AML-193 (cell line): ENCODE measurements at places on chromosomes 6 and 20.
A peak's percentile ranks its signal among the peaks of the same experiment; 100 is the strongest.

GRCh38 chr20:41279546-41280225 lies 37.8 kb downstream of the ZHX3 start:
- no peak for DNase-seq

DNA sequence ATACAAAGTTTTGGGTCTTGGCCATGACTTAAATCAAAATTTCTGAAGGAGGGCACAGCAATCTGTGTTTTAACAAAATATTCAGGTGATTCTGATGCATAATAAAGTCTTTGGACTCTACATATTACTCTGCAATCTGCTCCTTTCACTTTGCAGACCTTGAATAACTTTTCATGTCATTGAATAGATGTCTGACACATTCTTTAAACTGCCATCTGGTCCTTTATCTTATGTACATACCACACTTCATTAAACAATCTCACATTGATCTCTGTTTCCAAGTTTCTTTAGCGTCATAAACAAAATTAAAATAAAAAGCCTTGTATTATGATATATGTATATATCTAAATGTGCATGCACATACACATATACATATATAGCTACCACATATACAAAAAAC lies 831.2 kb downstream of the MAFB start:
- no peak for DNase-seq

- DNase-seq: no peak
Observed at GRCh38 chr6:36599791-36600209, 5.6 kb downstream of the SRSF3 start.

GRCh38 chr6:11854408-11855165 lies 76.0 kb upstream of the ADTRP start:
- DNase-seq: no peak

GRCh38 chr20:48069596-48069995 lies 284.3 kb upstream of the SULF2 start:
- DNase-seq: no peak

- DNase-seq: no peak
Observed at GRCh38 chr6:101776919-101777350, 383.4 kb downstream of the GRIK2 start.

DNA sequence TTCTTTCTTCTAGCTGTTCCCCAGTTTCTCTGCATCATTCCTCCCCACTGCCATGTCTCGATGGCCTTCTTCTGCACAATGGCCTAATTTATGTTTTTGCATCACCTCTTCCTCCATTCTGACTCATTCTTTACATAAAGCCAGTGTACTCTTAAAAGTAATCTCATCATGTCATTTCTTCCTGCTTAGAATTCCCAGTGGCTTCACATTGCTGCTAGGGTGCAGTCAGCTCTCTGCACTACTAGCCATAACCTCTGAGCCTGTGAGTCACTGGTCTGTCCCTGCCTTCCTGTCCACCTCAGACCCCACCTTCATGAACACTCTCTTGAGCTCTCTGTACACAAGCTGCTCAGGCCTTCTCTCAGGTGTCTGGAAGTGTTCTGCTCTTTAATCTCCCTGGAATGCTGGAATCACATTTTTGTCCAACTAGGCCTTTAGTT lies 24.1 kb upstream of the TRIM27 start:
- no peak for DNase-seq

GRCh38 chr6:81731814-81732213 lies 20.7 kb downstream of the TENT5A start:
- no peak for DNase-seq

DNA sequence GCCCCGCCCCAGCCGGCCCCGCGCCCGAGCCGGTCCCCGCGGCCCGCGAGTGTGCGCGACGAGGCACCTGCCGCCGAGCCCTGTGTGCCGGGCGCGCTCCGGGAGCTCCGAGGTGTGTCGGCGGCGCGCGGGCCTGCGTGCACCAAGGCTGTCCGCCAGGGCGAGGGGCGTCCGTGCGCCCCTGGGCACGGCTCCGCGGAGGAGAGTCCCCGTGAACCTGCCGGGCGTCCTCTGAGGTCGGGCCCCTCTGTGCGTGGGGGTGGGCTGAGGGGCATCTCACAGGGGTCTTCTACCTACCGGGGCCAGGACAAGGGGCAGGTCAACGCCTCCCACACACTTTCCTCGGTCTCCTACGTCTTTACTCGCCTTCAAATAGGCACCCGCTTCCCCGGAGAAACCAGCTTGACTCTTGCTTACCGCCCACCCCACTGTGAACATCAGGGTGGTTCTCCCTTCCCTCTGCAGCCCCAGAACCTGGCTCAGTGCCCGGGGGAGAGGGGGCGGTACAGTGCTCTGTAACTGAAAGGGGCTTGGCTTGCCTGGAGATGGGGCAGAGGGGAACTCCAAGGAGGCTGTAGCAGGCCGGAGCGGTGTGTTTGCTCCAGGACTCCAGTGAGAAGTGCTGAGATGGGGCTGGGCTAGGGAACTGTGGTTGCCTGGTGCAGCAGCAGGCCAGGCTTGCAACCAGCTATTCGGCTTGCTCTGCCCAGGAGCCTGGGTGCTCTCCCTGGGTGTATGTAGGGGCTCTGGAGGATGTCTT lies at the start of gene SAMD10:
Gene SAMD10, minus strand, starts transcription at position 86 of the 760 bp plus-strand sequence. CDS start 175 bp downstream, outside the sequence.
- peak; percentile 16 for DNase-seq

DNA sequence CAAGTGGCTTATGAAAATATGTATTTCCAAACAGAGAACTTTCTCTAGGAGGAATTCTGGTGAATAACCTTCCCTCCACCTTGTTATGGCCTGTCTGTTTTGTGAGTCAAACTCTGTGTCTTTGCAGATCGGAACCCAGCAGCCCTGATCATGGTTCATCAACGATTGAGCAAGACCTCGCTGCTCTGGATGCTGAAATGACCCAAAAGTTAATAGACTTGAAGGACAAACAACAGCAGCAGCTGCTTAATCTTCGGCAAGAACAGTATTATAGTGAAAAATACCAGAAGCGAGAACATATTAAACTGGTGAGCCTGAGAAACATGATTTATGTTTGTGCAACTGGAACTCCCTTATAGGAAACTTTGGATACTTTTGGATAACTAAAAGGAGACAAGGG lies 294.5 kb upstream of the PLCB4 start:
- no peak for DNase-seq

DNA sequence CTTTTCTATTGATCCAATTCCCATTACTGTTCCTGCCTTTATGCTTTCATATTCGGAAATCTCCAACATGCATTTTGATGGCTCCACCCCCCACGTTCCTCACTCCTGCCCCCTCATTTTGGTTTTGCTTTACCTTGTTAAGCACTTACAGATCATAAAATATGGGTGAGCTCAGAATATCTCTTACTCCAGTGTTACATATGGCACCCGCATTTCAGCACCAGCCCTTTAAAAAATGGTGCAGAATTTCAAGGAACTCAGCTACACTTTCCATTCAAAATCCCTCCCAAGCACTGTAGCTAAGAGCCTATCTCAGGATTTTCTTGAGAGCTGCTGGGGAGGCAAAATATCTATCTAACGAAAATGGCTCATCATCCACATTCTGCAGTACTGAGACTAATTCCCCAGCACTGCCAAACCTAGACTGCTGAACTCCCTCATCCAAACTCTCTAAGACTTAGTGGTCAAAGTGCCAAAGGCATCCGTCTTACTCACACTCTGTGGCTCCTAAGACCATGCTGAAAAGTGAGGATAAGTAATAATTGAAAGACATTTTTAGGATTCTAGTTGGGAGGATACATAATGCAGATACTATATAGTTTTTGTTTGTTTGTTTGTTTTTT lies 7.8 kb downstream of the SGK1 start:
- DNase-seq: no peak

- DNase-seq: no peak
Observed at GRCh38 chr20:2465100-2465499, 5.5 kb downstream of the SNRPB start.

DNA sequence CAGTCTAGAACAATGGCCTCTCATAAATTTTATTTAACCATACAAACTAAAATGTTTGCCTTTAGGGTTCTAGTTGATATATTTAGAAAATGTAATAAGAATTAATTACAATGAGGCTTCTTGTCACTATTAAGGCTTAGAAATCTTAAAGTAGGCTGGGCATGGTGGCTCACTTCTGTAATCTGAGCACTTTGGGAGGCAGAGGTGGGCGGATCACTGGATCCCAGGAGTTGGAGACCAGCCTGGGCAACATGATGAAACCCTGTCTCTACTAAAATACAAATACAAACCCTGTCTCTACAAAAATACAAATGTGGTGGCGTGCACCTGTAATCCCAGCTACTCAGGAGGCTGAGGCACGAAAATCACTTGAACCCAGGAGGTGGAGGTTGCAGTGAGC lies 99.0 kb upstream of the ADGRF1 start:
- DNase-seq: no peak

GRCh38 chr6:155147958-155148663 lies 115.7 kb upstream of the CLDN20 start:
- no peak for DNase-seq

DNA sequence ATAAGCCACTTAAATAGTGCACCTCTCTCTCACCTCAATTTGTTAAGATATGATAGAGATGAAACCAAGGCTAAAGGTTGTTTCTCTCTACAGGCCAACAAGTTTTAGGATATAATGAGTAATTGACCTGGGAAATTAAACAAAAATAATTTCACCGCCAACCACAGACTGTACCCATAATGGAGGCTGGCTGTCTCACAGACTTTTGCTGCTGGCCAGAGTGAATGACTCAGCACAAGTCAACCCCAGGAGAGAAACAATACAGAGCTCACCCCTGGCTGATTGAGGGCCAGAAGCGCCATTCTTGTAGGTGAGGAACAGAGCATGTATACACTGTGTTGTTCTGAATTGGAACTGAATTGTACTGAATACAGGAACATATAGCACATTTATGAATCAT lies 99.9 kb downstream of the CAP2 start:
- DNase-seq: no peak

GRCh38 chr20:49824206-49824605 lies 11.6 kb downstream of the SLC9A8 start:
- no peak for DNase-seq

DNA sequence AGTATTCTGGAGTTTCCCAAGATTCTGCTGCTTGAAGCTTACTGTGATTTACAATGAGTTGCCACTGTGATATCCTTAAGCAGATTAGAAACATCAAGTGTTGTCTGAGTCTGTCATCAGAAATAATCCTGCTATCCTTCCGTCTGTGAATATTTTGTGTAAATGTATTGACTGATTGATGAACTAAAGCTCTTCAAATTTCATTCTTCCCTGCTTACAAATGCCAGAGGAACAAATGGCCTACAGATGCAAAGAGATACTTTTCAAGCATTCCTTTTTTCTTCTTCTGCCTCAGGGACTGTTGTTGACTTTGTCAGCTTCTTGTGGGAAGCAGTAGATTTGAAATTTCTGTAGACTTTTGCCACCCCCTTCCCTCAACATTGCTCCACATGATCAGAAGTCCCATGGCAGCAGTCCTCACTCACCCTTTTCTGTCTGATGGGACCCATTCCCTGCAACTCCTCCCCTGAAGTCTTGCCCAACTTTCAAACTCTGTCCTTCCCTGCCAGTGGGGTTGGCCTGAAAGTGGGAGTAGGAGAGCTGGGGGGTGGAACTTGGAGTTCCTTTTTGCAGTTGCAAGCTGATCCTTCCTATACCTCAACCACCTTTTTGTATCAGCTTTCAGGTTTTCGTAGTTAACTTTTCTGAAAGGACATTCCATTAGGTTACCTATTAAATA lies 38.5 kb upstream of the MLIP start:
- no peak for DNase-seq

DNA sequence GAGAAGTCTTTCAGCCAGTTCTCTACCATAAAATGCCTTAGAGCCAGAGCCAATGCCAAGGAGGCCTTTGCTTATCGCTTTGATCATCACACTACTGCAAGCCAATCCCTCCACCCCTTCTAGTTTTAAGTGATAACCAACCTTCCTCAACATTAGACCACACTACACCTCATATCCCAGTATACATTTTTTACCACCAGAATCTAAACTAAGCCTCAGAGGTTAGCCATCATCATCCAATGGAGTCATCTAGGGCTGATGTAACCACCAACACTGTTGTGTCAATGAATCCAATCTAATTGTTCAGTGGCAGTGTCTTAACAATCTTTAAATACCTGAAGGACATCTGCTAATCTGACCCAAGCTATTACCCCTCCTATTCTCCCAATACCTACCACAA lies 6.4 kb downstream of the ZUP1 start:
- no peak for DNase-seq

DNA sequence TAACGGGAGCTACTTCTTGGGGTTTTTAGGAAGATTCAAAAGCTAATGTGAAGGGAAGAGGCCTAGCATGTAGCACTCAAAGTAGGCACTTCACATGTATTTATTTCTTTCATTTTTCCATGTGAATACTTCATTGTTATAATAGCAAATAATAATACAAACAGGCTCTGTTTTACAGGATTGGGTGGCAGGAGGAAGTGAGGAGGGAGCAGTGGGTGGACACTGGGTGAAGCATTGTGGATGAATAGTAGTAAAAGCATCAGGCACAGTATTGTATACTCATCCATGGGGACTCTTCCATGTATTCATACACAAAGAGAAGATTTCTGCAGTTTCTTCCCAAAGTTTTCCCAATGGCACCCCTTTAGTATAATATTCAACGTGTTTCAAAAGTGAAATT lies 38.4 kb upstream of the SNRPB2 start:
- no peak for DNase-seq

- DNase-seq: peak; percentile 89
Observed at GRCh38 chr6:7058250-7058923, 49.4 kb upstream of the RREB1 start.

DNA sequence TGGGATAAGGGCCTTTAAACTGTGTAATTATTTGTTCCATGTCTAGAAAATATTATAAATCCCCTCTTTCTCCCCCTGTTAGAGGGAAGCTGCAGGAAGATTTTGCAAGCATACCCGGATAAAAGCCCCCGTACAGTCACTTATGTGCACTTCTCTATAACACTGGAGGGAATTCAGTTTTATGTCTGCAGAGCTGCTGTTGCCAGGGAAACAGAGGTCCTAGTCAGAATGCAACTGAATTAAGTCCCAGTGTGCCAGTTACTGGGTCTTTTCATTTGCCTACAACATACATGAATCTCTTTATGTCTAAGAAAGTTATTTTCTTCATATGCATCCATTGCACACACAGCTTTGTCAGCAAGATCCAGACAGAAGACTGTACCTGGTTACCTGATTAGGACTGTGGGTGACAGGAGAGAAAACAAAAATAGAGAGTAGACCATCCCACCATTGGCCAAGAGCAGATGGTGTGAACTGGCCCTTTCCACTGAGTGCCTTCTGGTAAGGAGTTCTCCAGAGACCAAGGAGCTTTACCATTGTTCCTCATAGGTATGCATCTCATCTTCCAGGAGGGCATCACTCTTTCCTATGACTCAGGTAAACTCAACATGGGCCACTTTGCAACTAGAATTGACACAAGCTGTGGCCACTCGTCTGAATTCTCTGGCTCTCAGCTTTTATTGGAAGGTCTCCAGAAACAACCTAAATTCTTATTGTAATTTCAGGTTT lies 180.8 kb upstream of the PHACTR1 start:
- no peak for DNase-seq

GRCh38 chr6:37584654-37585522 lies 85.2 kb upstream of the CCDC167 start:
- no peak for DNase-seq

DNA sequence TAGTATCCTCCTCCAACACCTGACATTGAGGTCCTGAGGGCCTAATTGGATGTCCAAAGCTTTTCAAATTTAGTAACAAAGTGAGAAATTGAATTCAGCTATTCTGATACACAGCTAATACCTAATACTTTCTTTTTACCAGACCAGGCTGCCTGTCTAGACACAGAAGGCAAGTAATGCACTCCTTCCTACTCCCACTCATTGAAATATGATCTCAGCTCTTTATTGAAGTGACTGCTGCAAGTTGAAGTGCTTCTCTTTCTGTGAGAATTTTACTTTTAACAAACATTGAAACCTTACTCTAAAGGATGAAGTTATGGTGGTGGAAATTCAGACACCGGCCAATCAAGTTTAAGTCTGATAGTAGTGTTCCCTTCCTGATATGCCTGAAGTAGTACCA lies 90.8 kb upstream of the OGFRL1 start:
- DNase-seq: no peak
